Right renal pelvis (tissue), 4 donors: ENCODE measurements at places on chromosomes 5 and 9.

- no peak for DNase-seq
These were observed 2.0 kb upstream of the AKNA start for GRCh38 chr9:114389612-114390368.

DNA sequence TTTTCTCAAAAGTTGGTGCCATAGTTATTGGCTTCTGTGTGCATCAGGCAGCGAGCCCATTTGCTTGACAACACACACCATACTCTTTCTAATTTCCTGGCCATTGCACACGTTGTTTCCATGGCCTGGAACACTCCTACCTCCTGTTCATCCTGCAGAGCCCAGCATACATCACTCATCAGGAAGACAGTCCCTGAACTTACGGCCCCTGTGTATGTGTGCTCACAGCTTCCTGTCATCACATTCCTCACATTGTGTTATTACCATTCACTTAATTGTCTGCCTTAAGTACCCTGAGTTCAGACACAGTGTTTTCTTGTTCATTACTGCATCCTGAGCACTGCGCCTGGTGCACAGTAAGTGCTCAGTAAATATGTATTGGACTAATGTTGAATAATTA, 355.9 kb downstream of the PRELID2 start:
- no peak for DNase-seq

- DNase-seq: no peak
These were observed 74.8 kb downstream of the MACIR start for GRCh38 chr5:103333376-103333775.

- no peak for DNase-seq
These were observed 141.2 kb upstream of the ASTN2 start for GRCh38 chr9:117555964-117556629.

- DNase-seq: no peak
These were observed 17.0 kb upstream of the MSMP start for GRCh38 chr9:35771075-35771433.

GRCh38 chr5:143921525-143922311, 109.8 kb downstream of the HMHB1 start:
- DNase-seq: no peak

GRCh38 chr9:83299571-83299970, 236.6 kb upstream of the RASEF start:
- no peak for DNase-seq

- no peak for DNase-seq
These were observed 349.6 kb downstream of the PDE4D start for GRCh38 chr5:59543821-59544442.

DNA sequence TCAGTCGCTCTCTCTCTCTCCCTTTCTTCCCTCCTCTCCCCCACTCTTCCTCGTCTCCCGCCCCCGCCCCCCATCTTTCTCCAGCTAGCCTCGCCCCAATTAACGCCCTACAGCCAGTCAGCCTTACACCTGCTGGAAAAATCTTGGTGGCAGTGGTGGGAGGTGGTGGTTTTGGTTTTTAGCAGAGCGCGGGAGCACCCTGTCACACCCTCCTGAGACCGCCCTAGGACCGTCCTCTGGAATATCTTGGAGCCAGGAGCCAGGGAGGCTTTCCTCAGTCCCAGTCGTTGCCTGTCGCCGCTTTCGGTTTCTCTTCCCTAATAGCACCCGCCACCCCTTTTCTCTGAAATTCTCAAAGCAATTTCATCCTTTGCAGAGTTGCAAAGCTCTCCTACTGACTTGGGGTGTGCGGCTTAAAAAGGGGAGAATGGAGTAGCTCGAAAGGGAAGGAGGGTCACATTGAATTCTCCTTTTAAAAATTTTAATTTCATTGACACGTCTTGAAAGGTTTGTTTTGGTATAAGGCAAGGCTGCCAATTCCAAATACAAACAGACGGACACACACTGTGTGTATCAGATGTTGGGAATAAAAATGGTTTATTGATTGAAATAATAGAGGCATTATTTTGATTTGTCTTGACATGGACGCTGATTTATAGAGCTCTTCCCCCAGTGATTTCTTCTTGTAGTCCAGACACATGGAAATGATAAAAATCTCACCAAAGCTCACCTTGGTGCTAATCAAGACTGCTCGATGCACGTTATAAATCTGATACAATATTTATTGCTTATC, 301.3 kb downstream of the PARP8 start:
- DNase-seq: peak; percentile 32

DNA sequence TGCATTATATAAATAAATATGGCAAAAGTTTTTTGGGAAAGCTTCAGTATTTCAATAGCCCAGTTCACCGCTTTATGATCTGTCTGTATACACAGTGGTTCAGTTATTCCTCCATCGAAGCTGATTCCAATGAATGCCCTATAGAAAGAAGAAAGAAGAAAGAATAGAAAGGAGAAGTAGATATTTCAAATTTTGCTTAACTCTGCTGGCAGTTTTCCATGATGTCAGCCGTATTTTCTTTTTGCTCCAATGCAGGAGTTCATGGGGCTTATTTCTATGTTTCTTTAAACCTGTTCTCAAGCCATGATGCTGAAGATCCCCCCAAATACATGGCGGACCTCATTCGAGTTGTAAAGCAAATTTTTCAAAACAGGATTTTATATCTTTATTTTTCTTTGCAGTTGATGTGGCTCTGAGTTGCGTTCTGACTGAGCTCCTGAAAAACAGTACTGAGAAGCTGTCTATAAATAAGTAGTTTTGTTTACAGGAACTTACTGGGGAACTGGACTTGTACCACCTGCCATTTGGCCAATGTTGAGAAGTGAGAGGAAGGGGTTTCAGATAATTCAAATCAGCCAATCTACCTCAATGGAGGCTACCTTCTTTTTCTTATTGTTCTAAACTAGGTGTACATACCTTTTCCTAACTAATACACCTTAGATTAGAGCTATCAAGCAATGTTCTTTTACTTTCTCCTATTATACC, 418.5 kb upstream of the MEF2C start:
- DNase-seq: no peak

GRCh38 chr5:172904643-172905345, 54.4 kb upstream of the RPL26L1 start:
- DNase-seq: no peak

DNA sequence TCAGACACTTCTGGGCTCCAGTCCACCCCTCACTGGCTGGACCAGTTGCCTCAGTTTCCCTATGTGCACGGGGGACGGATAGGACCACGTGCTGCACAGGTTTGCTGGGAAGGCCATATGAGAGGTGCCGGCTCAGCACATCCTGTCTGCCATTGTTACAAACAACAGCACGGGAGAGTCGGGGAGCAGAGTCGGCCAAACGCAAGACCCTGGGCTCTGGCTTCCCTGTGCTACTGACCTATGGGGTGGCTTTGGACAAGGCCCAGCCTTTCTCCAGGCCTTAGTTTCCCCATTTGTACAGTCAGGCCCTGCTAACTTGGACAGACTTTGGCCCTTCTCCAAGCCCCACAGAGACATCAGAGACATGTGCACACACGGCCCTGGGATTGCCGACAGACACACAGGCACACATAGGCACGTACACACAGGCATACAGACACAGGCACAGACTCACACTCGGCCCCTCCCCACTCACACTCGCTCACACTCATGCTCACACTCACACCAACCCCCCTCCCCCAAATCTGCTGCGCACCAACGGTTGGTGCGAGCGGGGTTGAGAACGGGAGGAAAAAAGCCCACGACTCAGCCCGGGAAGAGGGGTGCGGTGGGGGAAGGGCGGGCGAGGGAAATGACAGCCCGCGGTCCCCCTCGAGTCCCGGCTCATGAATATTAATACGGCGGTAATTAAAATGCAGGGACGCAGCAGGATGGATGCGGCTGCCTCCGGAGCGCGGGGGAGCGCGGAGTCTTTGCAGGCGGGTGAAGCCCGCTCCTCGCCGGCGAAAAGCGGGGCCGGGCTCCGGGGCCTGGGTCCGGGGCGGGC, 133.0 kb downstream of the C9orf50 start:
- DNase-seq: no peak

GRCh38 chr9:137245450-137246421, 4.6 kb downstream of the TUBB4B start:
- DNase-seq: no peak

- no peak for DNase-seq
These were observed 9.5 kb upstream of the NKD2 start for GRCh38 chr5:999032-999501.

- peak; percentile 65 for DNase-seq
These were observed 82.7 kb downstream of the C9orf152 start for GRCh38 chr9:110125207-110125751.

DNA sequence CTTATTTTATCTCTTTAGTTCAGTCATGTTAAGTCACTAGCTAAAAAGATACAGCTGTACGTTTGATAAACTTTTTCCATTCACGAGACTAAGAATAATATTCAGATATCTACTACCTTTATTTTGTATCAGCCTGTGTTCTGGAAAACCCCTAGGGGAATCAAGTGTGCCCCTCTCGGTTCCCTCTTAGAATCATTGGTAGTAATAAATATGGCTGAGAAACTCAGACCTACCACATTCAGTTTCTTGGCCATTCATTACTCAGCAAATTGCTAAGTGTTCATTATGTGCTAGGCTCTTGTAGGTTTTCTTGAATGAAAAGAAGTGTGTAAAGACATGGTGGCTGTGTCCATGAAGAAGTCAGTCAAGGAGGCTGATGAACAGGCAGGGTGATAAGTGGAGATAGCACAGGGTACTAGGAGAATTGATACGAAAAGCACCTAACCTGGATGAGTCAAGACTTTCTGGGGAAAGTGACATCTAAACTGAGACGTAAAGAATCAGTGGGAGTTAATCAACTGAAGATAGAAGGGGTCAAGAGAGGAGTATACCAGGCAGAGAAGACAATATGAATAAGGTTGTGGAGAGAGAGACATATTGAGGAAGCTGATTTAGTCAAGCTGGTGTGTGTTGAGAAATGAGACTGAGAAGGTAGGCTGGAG, 86.2 kb downstream of the CSNK1G3 start:
- no peak for DNase-seq

DNA sequence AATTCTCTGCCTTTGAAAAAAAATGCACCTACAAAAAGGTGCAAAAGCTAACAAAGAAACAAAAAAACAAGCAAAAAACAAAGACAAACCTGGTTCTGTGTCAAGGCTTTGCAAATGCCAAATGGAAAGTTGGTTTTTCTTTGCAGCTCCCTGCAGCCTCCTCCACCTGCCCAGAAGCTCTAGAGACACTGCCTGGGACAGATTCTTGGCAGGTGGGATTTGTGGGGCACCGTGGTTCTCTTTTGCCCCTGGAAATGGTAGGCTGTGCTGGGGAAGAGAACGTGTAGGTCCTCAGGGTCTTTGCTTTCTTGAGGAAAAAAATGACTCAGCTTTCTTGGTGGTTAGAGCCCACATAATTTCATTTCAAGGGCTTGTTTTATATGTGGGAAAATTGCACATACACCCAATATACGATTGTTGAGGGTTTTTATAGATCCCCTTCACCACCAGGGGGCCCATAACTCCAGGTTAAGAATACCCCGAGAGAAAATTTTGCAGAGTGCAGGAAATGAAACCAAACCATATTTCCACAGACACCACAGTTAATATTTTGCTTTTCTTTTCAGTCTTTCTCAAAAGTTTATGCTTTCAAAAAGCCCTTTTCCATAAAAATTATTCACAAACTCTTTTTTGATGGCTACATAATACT, 58.7 kb downstream of the NXNL2 start:
- peak; percentile 35 for DNase-seq

DNA sequence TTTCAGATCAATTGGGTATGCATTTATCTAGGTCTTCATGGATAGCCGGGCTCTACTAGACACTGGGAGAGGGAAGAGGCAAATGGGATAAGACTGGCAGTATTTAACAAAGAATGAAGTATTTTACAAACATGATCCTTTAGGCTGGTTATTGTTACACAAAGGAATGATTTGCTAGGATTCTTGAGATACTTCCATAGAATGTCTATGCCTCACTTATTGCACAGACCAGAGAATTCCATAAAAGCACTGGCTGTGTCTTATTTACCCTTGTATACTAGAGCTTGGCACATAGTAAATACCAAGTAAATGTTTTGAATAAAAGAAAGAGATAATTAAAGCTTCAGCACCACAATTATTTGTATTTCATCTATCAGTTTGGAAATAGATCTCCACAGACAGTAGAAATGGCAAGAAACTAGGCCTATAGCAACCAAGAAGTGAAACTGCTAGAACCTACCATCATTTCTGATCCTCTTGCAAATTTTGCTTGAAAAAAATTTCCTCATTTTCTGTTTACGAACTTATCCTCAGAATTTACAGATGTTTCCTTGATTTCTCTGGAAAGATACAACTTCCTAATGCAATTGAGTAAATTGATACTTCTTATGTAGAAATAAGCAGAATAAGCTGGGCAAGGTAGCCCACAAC, 3.8 kb downstream of the PDCD1LG2 start:
- no peak for DNase-seq

- DNase-seq: no peak
These were observed 38.6 kb downstream of the SAXO1 start for GRCh38 chr9:18994263-18994916.

GRCh38 chr5:19270153-19270552, 717.8 kb downstream of the CDH18 start:
- no peak for DNase-seq

DNA sequence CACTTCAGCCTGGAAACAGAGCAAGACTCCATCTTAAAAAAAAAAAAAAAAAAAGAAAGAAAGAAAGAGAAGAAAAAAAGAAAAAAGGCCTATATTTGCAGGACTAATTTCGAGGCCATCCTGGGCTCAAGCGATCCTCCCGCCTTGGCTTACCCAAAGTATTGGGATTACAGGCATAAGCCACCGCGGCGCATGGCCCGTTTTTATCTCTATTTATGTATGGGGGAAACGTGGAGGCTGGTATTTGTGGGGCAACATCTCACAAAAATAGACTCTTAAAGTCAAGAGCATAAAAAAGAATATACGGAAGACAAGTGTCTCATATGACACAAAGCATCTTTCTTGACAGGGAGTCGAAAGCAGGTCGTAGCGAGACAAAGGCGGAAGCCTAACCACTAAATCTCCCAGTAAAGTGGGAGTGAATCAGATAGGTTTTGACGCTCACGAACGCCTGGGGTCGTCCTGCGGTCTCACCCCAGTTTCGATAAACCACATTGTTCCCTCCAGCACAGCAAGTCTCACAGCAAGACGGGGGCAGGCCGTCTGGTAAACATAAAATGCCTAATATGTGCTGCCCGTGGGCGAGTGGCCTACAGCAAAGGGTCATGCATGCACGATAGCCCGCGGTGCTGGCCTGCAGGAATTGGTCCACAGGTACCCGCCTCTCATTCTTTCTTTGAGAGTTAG, 1.8 kb upstream of the TRIM41 start:
- DNase-seq: no peak

- no peak for DNase-seq
These were observed 81.2 kb downstream of the MTAP start for GRCh38 chr9:21883642-21884041.

GRCh38 chr9:27440888-27441740, 83.0 kb upstream of the IFNK start:
- no peak for DNase-seq

DNA sequence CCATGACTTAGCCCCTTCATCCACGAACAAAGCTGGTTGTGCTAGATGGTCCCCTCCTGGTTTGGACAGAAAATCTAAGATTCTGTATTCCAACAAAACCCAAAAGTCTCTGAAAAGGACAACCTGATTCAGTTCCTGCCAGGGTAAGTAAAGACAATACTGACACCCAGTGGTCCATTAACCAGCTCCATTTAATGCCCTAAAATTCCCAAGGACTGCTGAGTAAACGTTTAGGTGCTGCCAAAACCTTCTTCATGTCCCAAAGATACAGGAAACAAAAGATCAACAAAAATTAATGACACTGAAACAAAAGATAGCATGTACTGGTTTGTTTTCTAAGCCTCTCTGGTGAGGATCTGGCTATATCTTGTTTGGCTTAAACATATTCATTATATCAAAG, 25.3 kb upstream of the PPP1R2B start:
- DNase-seq: peak; percentile 20

- DNase-seq: no peak
These were observed 3.0 kb downstream of the GRK6 start for GRCh38 chr5:177429248-177430040.

GRCh38 chr9:131997779-131998178, 81.9 kb downstream of the MED27 start:
- DNase-seq: no peak
